GM18507 (cell line): ENCODE measurements at places on chromosomes 7 and 10.

GRCh38 chr10:79342811-79343561, 4.3 kb upstream of the PPIF start:
- no peak for DNase-seq

DNA sequence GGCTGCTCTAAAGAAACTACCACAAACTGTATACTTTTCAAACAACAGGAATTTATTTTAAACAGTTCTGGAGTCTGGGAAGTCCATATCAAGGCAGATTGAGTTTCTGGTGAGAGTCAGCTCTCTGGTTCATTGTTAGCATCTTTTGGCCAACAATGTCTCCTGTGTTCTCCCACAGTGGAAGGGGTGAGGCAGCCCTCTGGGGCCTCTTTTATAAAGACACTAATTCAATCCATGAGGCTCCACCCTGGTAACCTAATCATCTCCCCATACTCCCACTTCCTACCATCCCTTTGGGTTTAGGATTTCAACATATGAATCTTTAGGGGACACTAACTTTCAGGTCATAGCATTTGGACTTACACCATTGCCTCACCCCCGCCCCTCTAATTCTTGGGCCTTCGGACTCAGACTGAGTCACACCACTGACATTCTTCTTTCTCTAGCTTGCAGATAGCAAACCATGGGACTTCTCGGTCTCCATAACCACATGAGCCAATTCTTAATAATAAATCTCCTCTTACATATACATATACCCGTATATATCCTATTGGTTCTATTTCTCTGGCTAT, 64.3 kb upstream of the ANTXRL start:
- no peak for DNase-seq

DNA sequence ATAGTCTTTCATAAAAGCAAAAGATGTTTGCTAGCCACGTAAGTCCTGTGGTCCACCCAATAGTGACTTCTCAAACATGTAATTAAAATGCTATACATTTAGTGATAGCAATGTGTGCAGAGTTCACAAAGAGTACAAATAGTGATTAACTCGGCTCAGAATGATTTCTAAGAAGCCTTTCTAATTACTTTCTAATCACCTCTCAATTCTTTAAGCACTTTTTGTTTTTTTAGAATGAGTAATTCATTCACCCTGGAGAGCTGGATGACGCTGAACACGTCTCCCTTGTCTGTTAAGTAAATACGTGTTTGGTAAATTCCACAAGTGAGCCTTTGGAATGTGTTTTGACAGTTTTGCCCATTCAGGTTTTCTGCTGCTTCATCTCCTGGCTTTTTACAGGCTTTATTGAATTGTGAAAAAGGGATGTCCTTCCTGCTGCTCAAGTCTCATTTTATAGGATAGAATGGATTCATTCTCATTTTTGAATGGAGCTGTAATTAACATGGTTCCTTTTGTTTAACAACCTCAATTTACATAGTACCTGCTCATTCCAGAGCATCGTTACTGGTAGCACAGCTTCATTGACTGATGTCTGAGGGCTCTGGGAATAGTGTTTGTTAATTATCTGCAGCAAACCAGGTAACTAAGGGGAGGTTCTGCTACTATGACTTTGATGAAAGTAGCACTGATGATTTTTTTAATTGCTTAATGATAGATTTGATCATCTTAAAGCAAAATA, 212.1 kb downstream of the VTI1A start:
- DNase-seq = no peak

DNA sequence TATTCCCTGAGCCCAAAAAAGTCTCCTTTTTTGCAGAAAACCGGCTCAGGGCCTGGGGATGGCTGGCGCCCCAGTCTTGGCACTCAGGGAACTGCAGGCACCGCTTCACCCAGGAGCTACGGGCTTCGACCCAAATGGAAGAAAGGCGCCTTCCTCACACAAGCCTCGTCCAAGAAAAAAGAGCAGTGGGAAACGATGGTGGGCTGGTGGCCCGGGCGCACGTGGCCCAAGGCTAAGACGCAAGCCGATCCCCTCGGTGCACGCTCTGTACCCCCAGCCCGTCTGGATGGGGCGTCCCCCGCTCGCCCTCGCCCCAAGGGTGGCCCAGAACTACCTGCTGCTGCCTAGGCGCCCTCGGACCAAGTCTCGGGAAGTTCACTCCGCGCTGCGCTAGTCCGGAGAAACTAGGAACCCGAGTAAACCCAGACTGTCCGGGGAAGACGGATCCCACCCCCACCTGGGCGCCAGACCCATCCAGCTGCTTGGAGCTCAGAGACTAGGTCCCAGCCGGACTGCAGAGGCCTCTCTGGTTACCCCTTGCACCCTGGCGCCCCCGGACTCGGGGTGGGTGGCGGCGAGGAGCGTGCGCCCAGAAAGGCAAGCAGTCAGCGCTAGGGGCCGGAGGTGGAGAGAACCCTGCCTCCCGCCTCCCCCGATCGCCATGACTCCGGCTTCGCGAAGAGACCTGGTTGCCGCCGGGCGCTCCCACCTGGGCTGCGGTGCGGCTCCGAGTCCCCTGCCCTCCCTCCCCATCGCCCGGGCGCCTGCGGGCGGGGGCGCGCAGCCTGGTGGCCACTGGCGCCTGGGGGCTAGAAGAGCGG, 76.4 kb downstream of the CALN1 start:
- no peak for DNase-seq
